ENCODE measurements at places on chromosomes 7 and 10.
A peak's percentile ranks its signal among the peaks of the same experiment; 100 is the strongest.

DNA sequence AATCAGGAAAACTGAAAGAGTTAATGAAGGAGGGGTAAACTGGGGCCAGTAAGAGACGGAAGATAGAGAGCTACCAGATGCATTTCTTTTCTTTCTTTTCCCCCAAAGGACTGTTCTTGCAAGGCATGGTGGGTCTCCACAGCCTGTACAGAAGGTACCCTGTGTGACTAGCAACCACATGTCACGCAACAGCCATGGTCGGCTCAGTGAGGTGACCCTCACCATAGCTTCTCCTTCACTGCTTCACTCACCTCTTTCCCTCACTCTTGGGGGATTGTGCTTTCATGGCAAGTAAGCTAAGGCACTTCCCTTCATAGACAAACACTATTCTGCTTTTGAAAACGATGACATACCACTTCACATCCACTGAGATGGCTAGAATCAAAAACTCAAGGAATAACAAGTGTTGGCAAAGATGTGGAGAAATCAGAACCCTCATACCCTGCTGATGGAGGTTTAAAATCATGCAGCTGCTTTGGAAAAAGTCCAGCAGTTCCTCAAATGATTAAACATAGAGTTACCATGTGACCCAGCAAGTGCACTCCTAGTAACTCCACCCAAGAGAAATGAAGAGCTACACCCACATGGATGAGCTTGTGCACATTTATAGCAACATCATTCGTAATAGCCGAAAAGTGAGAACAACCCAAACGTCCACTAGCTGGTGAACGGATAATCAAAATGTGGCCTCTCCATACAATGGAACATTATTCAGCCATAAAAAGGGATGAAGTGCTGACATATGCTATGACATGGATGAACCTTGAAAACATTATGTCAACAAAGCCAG, 3.8 kb upstream of the INSIG1 start:
- DNase-seq = no peak

- no peak for DNase-seq
These were observed 12.8 kb upstream of the GPR85 start for GRCh38 chr7:113099284-113099919.

DNA sequence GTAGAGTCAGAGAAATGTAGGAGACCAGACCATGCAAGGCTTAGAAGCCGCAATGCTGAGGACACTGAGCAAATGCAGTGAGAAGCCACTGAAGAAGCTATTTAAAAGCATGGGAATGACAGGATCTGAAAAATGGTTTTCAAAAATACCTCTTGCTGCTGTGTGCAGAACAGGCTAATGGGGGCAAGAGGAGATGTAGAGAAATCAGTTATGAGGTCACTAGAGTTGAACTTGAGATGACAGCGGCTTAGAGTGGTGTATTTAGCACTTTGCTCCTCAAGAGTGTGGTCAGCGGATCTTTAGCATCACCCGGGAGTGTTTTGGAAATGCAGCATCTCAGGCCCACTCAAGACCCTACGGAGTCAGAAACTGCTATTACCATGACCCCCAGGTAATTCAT, 48.8 kb downstream of the KIAA1549 start:
- no peak for DNase-seq

DNA sequence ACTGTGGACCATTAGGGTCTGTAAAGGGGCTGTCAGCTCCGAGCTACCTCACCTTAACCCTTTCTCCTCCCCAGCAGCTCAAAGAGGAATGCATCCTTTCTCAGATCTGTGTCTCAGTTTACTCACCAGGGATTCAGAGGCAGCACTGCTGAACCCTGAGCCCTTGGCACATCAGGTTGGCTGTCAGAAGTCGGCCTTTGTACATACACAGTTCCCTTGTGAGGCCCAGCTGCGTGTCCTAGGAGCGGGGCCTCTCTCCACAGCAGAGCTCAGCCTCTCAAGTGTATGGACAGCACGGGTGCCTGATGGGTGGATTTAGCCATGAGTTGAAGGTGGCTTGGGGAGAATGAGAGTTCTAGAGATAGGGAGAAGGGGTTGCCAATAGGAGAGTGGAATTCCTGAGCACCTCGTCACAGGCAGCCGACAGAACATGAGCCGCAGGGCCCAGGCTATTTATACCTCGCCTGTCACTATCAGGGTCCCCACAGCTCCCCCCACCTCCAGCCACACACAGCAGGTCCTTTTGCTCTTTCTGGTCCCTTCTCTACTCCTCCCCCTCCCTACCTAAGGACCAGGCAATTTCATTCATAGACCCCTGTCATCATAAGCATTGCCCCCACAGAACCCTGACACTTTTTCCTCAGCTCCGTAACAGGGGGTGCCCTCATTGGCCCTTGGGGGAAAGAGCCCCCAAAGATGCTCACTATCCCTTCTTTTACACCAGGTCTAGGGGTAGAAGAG, 2.1 kb upstream of the FLNC start:
- DNase-seq = no peak

DNA sequence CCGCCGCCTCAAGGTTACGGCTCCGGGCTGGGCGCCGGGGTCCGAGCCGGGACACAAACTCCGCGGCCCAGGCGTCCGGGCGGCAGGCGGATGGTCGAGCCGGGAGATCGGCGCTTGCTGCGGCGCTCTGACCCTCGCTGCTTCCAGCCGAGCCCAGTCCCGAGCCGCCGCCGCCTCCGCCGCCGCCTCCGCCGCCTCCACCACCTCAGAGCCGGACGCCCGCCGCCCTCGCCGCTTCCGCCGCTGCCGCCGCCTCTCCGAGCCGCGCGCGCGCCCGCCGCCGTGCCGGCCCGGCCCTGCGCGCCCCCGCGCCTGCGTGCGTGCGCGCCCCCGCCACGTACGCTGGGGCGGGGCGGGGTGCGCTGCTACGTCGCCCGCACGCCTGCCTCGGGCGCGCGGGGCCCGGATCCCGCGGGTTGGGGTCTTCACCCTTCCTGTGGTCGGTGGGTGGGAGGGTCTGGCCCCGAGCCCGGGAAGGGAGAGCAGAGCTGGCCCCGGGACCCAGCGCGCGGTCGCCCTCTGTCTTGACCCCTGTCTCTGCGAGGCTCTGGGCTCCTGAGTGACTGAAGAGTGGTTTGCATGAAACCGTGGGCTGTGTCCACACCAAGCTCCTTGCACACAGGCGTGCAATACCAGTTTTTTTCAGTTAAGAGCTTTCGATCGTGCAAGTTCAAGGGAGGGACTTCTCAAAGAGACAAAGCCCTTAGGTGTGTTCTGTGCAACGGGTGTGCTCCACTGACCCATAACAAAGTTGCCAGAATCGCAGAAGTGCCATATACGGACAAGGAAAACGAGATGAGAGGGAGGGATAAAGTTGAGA, at the start of gene SMURF1:
Gene SMURF1 (minus strand): TSS at position 256 of the 820 bp plus-strand sequence. CDS start 328 bp downstream, outside the sequence.
- DNase-seq = peak; percentile 91

- no peak for DNase-seq
These were observed 96.8 kb downstream of the COL28A1 start for GRCh38 chr7:7438851-7439250.

GRCh38 chr10:47207281-47207615, 92.7 kb upstream of the GDF10 start:
- no peak for DNase-seq

GRCh38 chr10:49015700-49016099, 76.1 kb upstream of the LRRC18 start:
- no peak for DNase-seq

DNA sequence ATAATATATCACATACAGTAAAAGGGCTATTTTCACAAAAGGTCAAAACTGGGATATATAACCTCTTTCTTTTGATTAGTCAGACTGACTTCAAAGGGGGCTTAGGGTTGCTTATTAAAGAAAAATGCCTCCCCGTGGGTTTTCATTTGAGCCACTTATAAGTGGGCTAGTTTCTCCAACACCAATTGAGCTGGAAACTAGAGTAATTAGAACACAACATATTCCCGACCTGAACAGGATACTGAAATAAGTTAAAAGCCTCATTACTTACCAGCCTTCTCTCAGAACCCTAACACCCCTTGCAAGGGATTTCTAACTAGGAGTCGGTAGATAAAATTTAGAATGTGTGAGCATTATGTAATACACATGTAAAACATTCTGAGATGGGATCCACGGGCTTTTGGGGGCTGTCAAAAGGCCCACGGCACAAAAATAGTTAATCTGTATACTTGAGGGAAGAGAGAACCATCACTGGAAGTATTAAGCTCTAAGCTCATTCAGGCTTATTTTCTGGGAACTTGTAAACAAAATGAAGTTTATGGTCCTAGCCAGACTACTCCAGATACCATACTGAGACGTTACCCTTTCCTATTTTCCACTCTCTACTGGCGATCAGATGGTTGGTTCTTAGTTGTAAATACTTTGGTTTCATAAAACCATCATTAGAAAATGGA, 29.3 kb upstream of the KMT2E start:
- no peak for DNase-seq

- DNase-seq = no peak
These were observed 103.3 kb downstream of the DNMBP start for GRCh38 chr10:99906470-99906869.

DNA sequence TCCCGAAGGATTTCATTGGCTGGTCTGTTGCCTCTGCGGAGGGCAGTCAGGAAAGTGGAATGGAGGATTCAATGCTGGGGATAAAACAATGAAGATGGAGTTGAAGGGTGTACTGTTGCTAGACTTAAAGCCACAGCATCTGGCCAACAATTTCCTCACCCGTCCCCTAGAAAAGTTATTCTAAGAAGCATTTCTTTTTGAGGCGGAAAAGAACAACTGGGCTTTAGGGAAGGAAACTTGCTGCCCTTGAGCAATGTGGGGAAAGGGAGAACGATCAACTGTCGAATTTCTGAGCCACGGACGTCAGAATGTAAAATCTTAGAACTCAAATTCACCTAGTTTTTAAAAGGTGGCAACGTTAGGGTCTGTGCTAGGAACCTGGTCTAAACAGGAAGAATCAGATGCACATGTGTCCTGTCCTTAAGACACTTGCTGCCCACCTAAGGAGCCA, 664 bp downstream of the FMC1 start:
- no peak for DNase-seq

- no peak for DNase-seq
These were observed 563.3 kb upstream of the SORCS1 start for GRCh38 chr10:107727767-107728317.

DNA sequence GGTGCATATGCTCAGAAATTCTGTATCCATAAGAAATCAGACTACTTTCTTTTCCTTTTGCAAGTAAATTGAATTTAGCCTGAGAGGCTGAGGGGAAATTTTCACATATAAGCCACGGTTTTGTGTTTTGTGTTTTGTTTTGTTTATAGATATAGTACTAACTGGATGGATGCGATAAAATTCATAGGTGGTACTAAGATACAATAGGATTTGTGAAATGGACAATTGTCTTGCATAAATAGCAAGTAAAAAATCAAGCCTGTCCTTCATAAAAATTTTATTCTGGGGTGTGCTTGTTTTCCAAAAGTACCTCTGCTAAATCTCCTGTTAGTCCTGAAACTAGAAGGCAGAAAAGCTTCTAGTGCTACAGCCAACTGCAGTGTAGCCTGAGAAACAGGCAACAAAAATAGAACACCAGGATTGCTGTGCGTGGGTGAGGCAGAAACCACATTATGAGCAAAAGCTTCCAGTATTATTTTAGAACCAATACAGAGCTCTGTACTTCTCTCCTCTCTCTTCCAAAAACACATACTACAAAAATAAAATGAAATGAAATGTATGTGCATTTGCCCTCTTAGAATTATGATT, 634 bp upstream of the HDAC9 start:
- peak; percentile 60 for DNase-seq

- DNase-seq = peak; percentile 36
These were observed 627 bp upstream of the FLNC start for GRCh38 chr7:128829391-128830166.

DNA sequence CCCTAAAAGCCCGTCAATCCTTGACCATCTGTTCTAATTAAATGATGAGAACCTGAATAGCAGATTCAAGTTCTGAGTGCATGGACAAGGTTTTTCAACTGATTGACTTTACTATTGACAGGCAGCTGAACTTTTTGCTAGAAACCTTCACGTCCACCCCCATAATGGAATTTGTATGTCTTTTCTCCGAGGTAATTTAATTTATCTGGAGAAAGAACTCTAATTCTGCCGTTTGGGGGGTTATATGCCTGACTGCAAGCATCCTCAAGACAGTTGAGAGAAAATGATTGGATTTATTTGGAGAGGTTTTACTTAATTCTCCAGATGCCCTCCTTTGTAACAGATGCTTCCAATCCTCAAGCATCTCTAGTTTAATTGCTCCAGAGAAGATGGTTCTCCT, 1053.4 kb upstream of the AUTS2 start:
- DNase-seq = no peak

- DNase-seq = no peak
These were observed 5.5 kb upstream of the IKZF1 start for GRCh38 chr7:50298811-50299562.

DNA sequence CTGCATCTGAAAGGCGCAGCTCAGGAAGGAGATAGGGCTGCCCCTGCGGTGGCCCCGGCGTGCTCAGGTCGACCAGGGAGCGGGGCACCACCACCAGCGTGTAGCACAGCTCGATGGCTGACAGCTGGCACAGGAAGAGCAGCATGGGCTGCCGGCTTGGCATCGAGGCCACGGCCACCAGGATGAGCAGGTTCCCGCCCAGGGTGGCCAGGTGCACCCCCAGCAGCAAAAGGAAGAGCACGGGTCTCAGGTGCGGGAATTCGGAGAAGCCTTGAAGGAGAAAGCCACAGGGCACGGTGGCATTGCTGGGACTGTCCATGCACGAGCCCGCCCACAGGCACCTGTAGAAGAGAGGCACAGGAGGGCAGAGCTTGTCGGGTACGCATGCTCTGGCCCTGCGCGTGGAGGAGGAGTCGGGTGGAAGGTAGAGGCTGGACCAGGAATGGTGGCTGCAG, 33.9 kb downstream of the TAS2R41 start:
- DNase-seq = peak; percentile 16

DNA sequence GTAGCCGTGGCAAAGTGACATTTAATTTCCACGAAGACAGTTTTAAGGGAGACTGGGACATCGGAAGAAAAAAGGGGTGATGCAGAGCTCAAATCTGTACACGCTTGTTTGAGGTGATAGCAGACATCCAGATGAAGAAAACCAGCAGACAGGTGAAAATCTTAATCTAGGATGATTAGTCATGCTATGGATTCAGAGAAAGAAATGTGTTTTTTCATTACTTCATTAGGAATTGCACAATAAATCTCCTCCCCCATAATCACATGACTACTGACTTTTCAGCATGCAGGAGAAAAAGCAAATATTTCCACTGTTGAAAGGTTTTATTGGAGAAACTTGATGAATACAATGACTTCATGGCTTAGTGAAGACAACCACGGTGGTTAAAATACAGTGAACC, 2.5 kb downstream of the NUDT5 start:
- DNase-seq = no peak

All from RPMI8226 (cell line).